H1 (cell line): ENCODE measurements at places on chromosomes 4 and X.
A peak's percentile ranks its signal among the peaks of the same experiment; 100 is the strongest.

- DNase-seq: no peak
These were observed 169.7 kb downstream of the PALLD start for GRCh38 chr4:168666531-168666930.

DNA sequence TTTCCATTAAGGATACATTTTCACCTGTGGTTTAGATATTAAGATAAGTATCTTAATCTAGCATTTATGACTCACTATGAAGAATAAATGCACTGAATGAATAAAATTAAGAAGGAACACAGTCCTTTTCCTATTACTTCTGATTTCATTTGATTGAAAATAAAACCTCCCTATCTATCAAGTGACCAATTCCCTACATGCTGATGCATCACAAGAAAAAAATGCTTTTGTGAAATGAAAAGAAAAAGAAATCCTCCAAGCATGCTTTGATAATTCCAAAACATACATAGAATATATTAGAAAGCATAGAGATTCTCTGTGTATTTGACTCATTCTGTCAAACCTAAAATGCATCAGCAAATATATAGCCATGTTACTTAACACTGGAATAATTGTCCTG lies 37.1 kb downstream of the PCDH10 start:
- no peak for DNase-seq

- no peak for DNase-seq
These were observed 137.4 kb downstream of the GABRA3 start for GRCh38 chrX:152313529-152314302.

GRCh38 chrX:150446995-150447394 lies 83.9 kb downstream of the MAMLD1 start:
- no peak for DNase-seq

DNA sequence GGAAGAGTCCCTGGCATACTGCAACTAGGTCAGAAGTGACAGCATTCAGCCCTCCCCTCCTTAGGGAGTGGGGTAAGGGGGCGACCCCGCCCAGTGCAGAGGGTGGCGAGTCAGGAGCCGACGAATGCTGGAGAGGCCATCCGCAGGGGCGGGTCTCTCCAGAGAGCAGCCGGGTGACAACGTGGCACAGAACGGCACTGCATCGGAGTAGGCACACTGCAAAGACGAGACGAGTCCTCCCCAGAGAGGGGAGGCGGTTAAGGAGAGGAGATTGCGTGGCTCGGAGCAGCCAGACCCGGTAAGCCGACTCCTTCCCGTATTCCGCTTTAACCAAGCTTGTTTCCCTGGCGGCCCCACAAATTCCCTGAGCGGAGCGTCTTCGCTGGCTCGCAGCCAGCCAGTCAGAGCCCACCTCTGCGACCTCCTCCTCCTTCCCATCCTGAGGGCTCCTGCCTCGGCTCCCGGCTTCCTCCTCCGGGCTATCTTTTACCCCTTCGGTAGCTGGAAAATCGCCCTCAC lies 54.9 kb downstream of the LINC00632 start:
- DNase-seq: peak; percentile 25

GRCh38 chrX:27085346-27085745 lies 377.8 kb downstream of the PPP4R3C start:
- no peak for DNase-seq

- no peak for DNase-seq
These were observed 99.5 kb downstream of the COX18 start for GRCh38 chr4:72969976-72970375.

GRCh38 chr4:97587912-97588311 lies 555.4 kb downstream of the STPG2 start:
- DNase-seq: no peak

GRCh38 chr4:94567811-94568210 lies 116.1 kb downstream of the PDLIM5 start:
- DNase-seq: no peak

GRCh38 chrX:44432641-44433040 lies 89.2 kb upstream of the EFHC2 start:
- DNase-seq: peak; percentile 29

- no peak for DNase-seq
These were observed 349.7 kb downstream of the ACTRT1 start for GRCh38 chrX:127702527-127702926.

- DNase-seq: no peak
These were observed 113.0 kb downstream of the IQCM start for GRCh38 chr4:149702414-149703293.

GRCh38 chr4:58225460-58225859 lies 1115.3 kb upstream of the IGFBP7 start:
- DNase-seq: no peak

- DNase-seq: no peak
These were observed at the start of gene DOK7 for GRCh38 chr4:3462790-3463415. Gene DOK7, plus strand, starts transcription at chr4:3463306. Its CDS starts 70 bp downstream, at chr4:3463376.

GRCh38 chr4:137370206-137370633 lies 162.1 kb downstream of the PCDH18 start:
- DNase-seq: no peak

DNA sequence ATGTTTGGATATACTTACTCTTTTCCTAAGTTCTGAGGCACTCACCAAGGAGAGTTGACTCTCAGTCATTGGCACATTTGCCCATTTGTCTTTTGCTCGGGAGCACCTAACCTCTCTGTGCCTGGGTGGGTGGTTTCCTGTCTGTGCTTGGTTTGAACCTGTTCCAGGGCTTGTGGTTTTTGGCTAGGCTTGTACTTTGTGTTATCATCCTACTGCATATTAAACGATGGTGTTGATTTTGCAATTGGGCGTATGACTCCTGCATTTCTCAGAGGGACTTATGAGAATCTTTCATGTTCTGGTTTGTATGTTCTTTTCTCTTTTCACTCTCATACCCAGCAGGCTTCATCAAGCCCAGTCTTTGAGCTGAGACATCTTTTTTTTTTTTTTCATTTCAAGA lies 161.7 kb downstream of the BTC start:
- DNase-seq: no peak

GRCh38 chrX:85004255-85004654 lies 578 bp downstream of the APOOL start:
- DNase-seq: no peak

GRCh38 chr4:114161809-114162208 lies 182.4 kb upstream of the ARSJ start:
- no peak for DNase-seq

GRCh38 chr4:123478859-123479345 lies 82.3 kb downstream of the SPRY1 start:
- DNase-seq: no peak

- no peak for DNase-seq
These were observed 572.1 kb downstream of the NLGN4X start for GRCh38 chrX:5656544-5656943.

- DNase-seq: no peak
These were observed 263.9 kb upstream of the CXorf66 start for GRCh38 chrX:140229191-140229590.

DNA sequence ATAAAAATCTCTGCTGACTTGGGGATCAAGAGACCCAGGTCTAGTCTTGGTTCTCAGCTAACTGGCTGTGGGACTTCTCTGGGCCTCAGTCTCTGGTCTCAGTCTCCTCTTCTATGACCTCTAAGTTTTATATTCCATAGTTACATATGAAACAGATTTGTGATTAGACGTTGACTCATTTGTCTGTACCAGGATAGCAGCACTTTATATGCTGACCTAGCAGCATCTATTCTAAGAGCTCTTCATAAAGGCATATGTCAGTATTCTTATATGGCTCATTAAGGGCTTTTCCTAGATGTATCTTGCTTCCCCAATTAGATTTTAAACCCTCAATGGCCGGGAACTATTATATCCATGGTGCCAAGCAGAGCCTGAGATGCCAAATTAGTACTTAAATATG lies 12.7 kb downstream of the GRPR start:
- no peak for DNase-seq

DNA sequence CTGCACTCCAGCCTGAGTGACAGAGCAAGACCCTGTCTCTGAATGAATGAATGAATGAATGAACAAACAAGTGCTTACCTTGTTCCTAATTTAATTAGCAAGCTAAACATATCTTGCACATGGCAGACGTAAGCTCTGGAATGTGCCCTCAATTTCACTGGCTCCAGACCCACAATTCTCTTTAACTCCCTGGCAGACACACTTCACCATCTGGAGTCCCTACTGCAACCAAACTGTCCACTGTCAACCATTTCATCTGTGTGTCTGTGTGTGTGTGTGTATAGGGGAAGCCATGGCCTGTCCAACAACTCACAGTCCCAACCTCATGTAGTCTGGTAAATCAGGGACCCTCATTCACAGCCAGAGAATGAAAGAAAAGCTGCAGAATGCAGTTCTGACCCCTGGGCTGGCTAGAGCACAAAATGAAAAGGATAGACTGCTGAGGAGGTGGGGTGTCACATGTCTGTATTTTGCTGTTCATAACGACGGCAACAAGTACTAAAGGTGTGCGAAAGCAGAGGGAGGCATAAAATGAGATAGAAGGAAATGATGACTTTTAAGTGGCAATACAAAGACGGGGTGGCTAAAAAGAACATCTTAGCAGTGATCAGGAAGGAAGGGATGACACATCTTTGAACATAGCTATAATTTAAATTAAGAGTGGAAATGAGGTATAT lies 114.1 kb downstream of the TSPAN5 start:
- no peak for DNase-seq

DNA sequence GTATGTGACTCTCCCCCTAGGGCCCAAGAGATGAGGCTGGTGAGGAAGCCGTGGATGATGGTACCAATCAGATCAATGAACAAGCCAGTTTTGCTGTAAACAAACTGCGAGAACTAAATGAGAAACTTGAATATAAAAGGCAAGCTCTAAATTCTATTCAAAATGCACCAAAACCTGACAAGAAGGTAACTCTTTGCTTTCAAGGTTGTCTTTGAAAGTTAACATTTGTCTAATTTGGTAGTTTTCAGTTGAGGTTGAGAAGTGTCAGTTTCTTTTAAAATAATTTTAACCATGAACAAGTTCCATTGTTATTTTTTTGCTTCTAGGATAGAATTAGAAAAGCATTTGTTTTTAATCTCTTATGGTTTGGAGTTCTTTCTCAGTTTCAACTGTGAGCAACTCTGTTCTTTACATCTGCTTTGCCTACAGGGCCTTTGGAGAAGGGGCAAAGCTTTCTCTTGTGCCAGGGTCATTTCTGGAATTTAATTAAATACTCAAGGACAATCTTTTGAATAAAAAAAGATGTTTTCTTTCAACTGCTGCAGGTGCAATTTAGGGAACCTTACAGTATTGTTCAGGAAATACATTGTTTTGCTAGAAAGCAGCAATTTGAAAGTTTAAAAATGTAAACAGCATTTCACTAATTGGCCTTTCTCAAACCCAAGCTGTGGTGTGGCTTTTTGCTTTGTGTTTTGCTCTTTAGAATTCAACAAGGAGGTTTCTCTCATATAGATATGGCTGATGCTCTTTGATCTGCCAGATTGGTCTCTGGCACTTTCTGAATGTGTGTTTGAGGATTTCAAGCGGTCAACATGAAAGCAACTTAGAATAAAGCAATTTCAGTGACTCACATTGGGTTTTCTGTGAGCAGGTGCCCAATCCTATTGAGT lies 62.9 kb downstream of the LRP2BP start:
- no peak for DNase-seq

DNA sequence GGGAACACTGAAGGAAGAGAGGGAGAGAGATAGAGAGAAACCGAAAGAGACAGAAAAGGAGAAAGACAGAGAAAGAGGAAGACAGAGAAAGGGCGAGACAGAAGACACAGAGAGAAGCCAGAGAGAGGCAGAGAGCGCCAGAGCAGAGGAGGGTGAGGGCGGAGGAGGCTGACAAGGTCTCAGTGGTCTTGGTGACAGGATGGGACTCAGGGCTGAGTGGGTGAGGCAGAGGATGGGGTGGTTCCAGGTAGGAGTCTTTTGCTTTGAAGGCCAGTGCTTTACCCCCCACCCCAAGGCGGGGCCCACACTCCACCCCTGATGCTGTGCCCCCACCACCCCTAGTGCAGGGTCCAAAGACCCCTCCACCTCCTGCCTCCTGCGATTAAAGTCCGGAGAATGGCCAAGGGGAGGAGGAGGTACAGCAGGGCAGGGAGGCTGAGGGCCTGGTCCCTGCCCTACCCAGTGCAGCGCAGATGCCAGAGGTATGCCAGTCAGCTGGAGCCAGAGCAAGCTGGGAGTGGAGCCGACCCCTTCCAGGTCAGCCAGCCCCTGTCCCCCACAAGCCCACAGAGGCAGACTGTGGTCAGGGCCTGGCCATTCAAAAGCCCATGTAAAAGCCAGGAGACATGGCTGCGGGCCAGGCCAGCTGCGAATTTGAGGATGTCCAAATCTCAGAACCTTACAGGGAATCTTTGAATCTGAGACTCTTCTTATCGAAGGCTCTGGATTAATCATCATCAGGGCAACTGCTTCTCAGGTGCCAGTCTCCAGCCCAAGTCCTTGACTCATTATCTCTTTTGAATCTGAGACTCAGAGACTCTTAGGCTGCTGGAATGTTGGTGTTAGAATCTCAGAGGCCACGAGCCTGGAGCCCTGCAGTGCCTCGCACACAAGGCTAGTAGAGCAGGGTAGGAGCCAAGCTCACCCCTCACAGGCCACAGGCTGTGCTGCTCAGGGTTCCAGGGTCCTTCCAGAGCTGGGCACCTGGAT lies 758 bp downstream of the IQSEC2 start:
- DNase-seq: no peak

- peak; percentile 56 for DNase-seq
These were observed 38.2 kb downstream of the C4orf50 start for GRCh38 chr4:5979981-5980380.

DNA sequence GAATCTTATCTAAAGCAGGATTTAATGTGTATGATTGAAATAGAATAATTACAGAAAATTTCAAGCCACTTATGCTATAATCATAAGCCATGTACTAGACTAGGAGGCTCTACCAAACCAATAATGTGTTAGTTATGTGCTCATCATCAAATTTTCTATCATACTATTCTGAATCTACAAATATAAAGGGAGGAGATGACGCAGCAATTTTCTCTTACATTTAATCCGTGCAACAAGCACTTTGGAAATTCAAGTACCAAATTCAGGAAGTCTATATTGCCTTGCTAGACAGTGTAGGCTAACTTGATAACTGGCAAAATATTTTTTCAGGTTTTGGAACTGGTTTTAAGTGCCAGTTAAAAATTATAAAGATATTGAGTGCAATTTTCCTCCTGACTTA lies 283.5 kb downstream of the C4orf33 start:
- no peak for DNase-seq
